ENCODE measurements at places on chromosomes 5 and 9. TPM values are rescaled to one million over a fixed set of nuclear protein-coding genes. Genes with fewer than 3 reads are reported as not detected.

- no peak for DNase-seq
Measured at GRCh38 chr9:95999390-95999789, 123.9 kb downstream of the ERCC6L2 start.

DNA sequence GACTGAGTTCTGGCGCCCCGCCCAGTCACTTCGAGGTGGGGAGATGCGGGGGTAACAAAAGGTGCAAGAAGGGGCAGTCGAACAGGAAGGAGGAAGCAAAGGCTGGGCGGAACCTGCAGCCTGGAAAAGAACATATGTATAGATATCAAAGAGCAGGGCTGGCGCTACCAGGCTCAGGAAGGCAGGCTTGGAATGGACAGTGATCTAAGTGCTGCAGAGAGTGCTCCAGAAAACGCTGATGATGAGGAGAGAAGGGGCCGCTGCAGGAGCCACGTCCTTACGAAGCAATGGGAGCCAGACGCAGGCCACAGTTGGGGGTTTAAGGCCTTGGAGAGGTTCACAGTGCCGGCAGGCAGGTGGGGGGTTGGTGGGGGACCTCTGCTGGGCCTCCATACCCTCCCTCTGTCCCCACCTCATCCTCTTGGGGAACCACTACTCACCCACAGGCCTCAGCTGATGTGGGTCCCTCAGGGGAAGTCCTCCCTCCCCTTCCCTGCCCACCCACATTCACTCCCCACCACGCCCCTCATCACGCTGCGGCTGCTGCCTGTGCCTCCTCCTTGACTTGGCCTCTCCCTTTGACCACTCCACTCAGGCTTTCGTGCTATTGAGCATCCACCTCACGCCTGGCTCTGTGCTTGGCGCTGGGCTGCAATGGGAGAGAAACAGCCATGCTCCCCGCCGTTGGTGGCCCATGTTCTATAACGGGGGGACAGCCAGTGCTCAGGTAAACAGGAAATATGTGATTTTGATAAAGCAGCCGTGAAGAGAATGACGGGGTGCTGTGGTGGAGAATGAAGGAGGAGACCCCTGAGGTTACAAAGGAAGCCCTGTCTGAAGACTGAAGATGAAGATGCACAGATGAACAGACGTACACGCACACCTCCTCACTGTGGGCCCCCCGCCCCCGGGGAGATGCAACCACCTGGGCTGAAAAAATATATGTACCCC, 40.5 kb upstream of the RPL26L1 start:
- DNase-seq, result no peak

The WDR38 gene
- total RNA-seq, result not detected

The DELE1 gene
- 62.3 TPM for total RNA-seq

The KIF12 gene
- total RNA-seq, result 15.8 TPM

The DBH gene
- total RNA-seq, result not detected

The FSTL4 gene
- total RNA-seq, result not detected

DNA sequence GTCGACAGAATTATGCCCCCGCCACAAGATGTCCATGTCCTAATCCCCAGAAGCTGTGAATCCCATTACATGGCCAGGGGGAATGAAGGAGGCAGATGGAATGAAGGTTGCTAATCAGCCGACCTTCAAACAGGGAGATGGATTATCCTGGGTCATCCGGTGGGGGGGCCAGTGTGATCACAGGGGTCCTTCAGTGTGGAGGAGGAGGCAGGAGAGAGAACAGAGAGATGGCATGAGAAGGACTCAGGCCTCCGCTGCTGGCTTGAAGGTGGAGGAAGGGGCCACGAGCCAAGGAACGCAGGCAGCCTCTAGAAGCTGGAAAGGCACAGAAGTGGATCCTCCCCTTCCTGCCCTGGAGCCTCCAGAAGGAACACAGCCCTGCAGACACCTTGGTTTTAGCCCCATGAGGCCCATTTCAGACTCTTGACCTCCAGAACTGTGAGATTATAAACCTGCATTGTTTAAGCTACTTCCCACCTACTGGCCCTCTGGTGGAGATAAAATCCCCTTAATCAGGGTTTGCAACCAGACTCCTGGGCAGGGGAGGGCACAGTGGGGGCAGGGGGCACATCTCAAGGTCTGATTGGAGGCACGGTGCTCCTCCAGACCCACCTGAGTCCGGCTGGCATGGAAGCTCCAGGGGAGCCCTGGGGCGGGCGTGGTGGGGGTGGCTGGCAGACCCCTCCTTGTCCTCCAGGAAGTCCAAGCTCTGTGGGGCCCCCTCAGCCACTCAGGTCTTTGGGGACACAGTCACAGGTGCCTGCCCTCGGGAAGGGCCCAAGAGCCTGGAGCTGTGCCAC, 13.8 kb downstream of the PTGES2 start:
- DNase-seq, result no peak

The PCDHB5 gene
- total RNA-seq, result 3.1 TPM

- no peak for DNase-seq
Measured at GRCh38 chr9:120289098-120289497, 290.9 kb downstream of the CDK5RAP2 start.

DNA sequence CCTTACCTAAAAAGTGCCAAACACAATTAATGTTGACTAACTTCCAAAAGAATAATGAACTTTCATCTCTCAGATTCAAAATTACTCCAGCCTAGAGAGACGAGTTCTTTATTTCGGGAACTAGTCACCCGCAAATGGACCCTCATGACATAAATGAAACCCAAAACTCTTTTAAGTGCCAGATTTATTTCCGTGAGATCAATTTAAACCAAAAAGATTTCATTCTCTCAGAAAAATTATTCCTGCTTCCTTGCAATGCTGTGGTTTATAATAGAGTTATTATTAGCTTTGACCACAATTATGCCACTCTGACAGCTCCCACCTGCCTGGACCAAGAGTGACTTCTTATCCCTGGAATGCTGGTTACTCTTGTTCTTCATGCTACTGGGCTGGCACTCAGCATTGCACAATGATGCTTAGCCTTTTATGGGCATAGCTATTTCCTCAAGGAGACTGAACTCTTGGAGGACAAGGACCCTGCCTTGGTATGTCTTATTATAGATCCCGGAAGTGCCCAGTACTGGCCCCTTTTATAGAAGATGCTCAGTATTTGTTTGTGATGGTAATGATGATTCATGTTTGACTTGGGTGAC, 183.5 kb downstream of the SNX18 start:
- DNase-seq, result peak; percentile 99

All from kidney epithelial cell (primary cell).